ENCODE measurements at places on chromosomes 2 and 18.
A peak's percentile ranks its signal among the peaks of the same experiment; 100 is the strongest.

GRCh38 chr2:168643979-168644378 is 158.5 kb upstream of the NOSTRIN start:
- DNase-seq: no peak

- DNase-seq: peak; percentile 35
Measured at GRCh38 chr18:48342581-48342980, 66.6 kb downstream of the ZBTB7C start.

GRCh38 chr2:223696719-223697118 is 94.6 kb upstream of the SCG2 start:
- DNase-seq: no peak

GRCh38 chr18:23838801-23839366 is 149.6 kb downstream of the LAMA3 start:
- DNase-seq: no peak

- no peak for DNase-seq
Measured at GRCh38 chr2:71788186-71788525, 334.8 kb downstream of the DYSF start.

GRCh38 chr2:54212456-54212855 is 43.6 kb downstream of the TSPYL6 start:
- no peak for DNase-seq

DNA sequence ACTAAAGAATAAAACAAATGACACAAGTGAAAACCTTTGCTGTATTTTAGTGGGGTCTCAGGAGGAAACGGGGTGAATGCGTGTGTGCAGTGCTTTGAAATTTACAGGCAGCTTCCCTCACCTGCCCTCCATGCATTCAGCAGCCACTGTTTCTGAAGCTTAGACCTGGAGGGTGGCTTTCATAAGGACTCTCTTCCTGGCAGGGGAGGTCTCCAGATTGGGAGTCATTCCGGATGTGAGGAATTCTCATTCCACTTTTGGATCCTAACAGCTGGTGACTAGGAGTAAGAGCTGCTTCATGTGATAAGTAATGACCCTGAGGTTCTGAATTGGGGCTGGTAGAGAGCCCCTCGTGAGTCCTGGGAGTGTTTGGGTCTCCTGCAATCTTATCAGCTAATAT is 192.5 kb downstream of the SH3BP4 start:
- DNase-seq: no peak

DNA sequence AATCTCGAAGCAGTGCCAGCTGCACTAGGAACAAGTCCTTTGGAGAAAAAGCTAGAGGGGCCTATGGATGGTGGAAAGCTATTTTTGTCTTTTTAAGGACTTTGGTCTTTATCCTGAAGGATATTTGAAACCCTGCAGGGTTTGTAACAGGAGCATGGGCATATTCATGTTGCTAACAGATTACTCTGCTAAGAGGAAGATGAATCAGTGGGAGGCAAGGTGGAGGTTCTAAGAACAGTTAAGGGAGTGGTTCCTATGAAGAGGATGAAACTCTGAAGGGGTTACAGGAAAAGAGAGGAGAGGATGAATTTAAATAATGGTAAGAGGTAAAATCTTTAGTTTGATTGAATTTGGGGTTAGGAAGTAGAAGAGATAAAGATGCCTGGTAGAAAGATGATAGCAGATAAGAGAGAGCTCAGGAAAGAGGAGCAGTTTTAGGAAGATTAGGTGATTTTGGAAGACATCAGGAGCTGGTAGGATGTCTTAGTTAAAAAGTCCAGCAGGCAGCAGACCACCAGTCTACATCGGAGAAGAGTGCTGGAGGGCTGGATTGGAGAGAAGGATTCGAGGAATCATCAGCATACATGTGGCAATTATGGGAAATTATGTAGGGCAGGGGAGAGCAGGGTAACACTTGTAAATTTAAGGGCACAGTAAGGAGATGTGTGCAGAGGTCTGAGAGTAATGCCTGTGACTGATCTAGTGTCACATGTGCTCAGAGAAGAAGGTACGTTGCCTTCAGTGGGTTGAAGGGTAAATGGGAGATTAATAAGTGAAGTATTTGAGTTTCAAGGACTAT is 39.3 kb upstream of the C1GALT1C1L start:
- no peak for DNase-seq

- DNase-seq: no peak
Measured at GRCh38 chr18:8351161-8351560, 258.1 kb upstream of the RAB12 start.

- no peak for DNase-seq
Measured at GRCh38 chr2:10019174-10019573, 24.2 kb upstream of the KLF11 start.

- DNase-seq: no peak
Measured at GRCh38 chr2:23107327-23107941, 277.5 kb upstream of the KLHL29 start.

DNA sequence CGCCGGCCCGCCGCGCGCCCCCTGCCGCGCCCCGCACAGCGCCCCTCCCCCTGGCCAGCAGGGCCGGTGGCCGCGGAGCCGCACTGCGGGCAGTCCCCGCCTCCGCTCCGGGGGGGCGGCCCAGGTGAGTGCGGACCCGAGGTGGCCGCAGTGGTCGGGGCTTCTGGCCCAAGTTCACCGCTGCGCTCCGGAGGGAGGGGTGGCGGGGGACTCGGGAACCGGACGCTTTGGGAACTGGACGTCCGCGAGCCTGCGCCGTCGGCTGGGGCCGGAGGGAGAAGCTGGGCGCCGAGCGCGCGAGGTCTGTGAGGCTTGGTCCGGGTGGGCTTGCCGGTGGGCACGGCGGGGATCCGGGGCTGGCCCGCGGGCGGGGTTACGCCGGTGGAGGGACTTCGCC is 591 bp upstream of the LDLRAD4 start:
- DNase-seq: no peak

GRCh38 chr2:109052922-109053321 is 63.9 kb upstream of the EDAR start:
- DNase-seq: no peak

GRCh38 chr2:210860276-210860675 is 303.9 kb downstream of the CPS1 start:
- DNase-seq: peak; percentile 50

All from NCI-H1417 treated with DMSO at 0.1 percent for 48 hours (cell line).